ENCODE measurements at places on chromosomes 2 and 18.
A peak's percentile ranks its signal among the peaks of the same experiment; 100 is the strongest.

DNA sequence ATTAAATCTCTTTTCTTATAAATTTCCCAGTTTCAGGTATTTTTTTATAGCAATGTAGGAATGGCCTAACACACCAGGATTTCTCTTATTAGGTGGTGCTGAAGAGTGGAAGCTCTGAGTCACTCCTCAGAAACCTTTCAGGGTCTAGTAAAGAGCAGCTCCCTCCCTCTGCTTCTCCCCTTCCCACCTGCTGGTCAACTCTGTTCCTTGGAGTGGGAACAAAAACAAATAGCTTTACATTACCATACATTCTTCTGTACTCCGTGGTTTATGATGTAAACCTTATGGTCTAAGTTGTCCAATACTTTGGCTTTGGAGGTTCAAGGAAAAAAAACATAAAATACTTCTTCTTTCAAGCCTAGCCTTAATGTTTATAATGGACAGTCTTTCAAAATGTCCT is 2.7 kb upstream of the IL1R1 start:
- DNase-seq, result no peak

- DNase-seq, result no peak
Observed at GRCh38 chr18:55290898-55291297, 297.1 kb downstream of the TCF4 start.

- DNase-seq, result no peak
Observed at GRCh38 chr2:158112992-158113391, 11.3 kb downstream of the UPP2 start.

DNA sequence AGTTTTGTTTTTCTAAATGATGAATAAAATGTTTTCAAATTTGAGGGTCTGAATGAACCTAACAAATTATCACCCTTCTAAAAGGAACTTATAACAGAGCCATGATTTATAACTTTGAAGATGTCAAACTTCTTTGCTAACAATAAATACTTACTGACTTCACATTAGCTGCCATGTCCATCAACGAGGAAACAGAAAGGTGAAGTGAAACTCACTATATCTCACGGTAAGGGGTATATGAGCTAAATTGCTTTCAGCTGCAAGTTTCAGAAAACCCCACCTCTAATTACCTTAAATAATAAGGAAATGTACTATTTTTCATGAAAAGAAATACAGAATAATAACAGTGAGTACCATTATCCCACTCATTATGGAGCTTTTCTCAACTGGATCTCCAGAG is 350.8 kb upstream of the NT5C1B start:
- DNase-seq, result no peak

GRCh38 chr2:69422198-69422597 is 15.0 kb downstream of the NFU1 start:
- DNase-seq, result no peak

DNA sequence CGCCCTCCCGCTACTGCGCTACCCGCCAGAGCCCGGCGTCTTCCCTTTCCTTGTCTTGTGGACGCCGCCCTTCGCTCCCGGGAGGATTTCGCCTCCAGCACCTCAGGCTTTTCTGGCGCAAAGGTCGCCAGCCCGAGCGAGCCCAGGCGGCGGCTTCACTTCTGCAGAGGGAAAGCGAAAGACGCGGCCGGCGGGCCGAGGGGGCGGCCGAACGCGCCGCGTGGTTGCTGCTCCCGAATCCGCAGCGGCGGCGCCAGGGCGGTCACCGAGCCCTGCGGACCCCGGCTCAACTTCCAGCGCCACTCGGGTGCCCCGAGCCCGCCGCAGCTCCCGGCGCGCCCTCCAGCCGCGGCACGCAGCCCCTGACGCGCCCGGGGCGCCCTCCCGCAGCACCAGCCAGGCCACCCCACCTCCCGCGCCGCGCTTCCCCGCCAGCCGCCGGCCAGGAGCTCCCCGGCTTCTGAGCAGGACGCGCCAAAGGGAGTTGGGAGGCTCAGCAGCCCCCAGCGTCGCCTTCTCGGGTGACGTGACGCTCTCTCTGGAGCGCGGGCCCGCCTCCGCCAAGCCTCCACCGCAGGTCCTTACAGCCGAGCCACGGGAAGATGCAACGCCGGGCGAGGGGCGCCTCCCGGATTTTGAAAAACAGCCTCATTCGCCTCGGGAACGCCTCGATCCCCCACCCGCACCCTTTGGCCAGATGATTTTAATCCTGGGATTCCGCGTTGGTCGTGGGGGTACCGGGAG is 84.9 kb upstream of the EPB41L3 start:
- no peak for DNase-seq

DNA sequence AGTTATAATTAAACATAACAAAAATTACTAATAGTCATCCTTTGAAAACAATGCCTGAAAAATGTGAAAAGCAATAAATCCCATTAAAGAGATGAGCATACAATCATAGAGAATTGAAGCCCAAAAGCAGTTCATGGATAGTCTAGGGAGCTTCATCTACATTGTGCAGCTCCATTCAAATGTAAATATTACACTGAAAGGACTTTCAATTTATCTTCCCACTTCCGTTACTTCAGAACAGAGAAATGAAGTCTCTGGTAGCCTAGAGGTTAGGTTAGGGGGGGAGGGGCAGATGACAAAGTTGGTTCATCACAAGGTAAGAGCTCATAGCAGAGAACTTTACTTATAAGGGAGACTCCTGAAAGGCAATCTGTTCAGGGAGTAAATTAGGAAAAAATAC is 126.6 kb upstream of the RGPD4 start:
- DNase-seq, result no peak

DNA sequence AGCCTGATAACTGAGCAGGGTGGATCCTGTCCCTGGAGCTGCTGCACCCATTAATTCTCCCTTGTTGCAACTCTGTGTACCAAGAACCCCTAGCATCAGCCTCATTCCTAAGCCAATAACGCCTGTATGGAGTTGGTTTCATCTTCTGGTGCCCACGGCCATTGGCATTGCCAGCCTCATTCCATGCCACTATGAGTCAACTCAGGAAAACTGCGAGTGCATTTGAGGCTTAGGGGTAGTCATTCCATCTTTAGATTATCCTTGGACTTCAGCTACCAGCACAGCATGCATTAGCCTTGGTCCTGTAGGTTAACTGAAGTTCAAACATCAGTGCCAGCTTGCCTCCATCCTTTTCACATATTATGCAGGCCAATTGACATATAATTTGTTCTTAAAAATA is 1.4 kb upstream of the TRIM54 start:
- no peak for DNase-seq

DNA sequence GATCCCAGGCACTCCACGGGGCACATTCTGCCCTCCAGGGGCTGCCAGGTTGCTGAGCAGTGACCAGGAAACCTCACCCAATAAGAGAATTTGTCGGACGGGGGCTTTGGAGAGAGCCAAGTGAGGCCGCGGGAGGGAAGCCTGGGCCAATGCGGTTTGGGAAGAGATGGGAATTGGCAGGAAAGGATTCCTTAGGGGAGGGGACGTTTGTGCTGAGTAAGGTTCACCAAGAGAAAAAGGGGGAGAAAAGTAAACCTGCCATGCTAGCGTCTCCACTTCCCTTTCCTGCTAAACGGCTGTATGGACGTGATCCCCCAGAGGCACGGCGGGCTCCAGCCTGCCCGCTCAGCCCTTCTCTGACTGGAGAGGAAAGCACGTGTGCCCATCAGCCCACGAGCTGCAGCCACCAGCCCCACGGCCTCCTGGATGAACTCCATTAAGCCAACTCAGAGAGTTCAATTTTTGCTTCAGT is 194.4 kb upstream of the ID2 start:
- DNase-seq, result no peak

- no peak for DNase-seq
Observed at GRCh38 chr2:230891064-230891463, 26.3 kb downstream of the ITM2C start.

DNA sequence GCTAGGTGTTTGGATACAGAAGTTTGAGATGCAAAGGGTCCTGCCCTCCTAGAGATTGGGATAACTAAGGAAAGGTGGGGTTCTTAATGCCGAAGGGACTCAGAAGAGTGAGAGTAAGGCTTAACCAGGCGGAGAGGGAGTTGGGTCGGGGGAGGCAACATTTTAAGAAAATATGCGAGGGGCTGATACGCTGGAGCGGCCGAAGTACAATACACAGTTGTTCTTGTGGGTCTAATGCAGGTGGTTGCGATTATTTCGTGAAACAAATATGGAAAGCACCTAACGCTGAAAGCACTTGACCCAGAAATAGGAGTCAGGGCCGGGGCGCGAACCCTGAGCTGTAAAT is 344 bp upstream of the MRPL33 start:
- no peak for DNase-seq

DNA sequence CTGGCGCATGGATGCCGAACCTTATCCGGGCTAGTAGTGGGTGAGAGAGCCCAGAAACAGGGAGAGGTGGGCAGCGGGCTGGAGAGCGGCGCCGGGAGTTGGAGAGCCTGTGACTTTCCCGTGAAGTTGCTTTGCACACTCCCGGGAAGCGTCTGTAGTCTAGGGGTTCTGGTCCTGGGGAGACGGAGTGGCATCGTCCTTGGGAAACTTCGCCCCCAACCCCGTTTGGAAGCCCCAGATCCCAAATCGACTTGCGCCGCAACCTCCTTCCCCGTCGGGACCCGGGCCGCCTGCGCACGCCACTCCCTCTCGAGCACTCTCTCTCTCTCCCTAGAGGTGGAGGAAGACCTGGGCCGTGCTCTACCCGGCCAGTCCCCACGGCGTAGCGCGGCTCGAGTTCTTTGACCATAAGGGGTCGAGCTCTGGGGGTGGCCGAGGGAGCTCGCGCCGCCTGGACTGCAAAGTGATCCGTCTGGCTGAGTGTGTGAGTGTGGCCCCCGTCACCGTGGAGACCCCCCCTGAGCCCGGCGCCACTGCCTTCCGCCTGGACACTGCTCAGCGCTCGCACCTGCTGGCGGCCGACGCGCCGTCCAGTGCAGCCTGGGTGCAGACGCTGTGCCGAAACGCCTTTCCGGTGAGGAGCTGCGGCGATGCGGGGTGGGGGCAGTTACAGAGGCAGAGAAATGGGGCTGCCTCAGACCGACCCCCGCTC is 456 bp downstream of the DOK1 start:
- DNase-seq, result peak; percentile 79

DNA sequence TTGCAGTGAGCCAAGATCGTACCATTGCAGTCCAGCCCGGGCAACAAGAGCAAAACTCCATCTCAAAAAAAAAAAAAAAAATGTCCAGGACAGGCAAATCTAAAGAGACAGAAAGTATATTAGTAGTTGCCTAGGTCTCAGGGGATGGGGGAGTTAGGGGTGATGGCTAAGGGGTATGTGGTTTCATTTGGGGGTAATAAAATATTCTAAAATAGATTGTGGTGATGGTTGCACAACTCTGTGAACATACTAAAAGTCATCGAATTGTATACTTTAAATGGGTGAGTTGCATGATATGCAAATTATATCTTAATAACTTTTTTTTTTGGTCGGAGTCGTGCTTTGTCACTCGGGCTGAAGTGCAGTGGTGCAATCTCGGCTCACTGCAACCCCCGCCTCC is 34.2 kb upstream of the ACTR2 start:
- no peak for DNase-seq

DNA sequence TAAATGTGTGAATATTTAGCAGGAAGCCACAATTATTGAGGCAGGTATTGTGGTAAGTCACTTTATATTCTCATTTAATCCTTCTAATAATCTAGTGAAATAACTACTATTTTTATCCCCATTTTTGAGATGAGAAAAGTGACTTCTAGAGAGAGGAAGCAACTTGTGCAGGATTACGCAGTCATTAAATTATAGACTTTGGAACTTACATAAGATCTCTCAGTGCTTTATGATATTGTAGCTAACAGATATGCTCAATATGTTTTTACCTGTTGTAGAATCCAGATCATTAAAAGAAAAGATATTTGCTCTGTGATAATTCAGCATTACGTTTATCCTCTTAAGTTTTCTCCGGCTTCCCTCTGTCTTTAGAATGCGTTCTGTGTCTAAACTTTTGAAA is 50.5 kb downstream of the MBD5 start:
- no peak for DNase-seq

DNA sequence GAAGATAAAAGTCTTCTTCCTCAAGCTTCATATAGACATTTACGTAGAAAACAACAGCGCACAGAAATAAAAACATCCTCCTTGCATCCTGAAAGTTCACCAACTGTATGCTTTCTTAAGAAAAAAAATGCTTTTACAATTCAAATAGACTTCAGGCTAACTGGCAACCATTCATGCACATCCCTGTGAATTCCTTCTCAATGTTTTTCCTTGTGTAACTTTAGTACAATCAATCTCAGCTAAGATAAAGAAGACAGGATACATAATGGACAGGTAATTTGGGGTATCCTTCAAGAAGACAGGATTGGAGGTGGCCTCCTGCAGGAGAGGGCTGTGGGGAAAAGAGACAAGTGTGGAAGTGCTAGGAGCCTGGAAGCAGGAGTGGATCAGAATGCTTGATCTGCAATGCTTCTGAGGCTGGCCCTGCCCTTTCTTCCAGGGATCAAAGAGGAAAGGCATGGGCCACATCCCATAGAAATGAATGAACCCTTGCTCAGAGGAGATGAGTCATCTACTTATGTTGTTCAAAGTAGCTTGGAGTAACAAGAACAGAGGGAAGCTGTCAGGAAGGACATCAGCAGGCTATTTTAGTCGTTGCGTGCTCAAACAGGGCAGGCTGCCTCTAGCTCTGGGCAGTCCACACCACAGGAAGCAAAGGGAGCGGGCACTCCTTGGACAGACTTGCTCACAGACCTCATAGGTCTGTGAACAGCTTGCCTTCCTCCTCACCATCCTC is 126.6 kb downstream of the TMEM131 start:
- DNase-seq, result no peak

GRCh38 chr2:156003780-156004179 is 328.7 kb downstream of the NR4A2 start:
- no peak for DNase-seq

DNA sequence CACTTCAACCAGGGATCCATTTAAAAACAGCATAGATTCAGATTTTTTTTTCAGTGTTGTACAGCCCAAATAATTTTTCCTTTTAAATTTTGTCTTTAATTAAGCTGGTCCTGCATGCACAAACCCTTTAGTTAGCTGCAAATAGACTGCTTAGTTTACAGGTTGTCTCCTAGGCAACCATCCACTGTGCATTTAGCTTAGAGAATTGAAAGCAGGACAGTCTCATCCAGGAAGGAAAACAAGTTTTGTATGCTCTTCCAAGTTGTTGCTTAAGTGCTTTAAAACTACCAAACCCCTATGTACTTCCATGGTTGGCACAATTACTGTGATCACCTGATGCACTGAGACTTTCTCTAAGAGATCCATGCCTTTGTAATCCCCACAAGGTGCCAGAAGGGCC is at the start of gene MAP3K19:
MAP3K19 (minus strand) TSS at position 148 of the 400 bp plus-strand sequence. CDS start 22,800 bp downstream, outside the sequence.
- DNase-seq, result no peak

GRCh38 chr2:221001381-221001801 is 570.7 kb downstream of the EPHA4 start:
- DNase-seq, result no peak

- no peak for DNase-seq
Observed at GRCh38 chr2:216768908-216769411, 73.6 kb upstream of the IGFBP5 start.

- no peak for DNase-seq
Observed at GRCh38 chr18:32308493-32309120, 118.8 kb downstream of the MEP1B start.
